ENCODE measurements at places on chromosomes 12 and 14.

- DNase-seq = no peak
Observed at GRCh38 chr14:69133206-69134125, 19.5 kb downstream of the DCAF5 start.

DNA sequence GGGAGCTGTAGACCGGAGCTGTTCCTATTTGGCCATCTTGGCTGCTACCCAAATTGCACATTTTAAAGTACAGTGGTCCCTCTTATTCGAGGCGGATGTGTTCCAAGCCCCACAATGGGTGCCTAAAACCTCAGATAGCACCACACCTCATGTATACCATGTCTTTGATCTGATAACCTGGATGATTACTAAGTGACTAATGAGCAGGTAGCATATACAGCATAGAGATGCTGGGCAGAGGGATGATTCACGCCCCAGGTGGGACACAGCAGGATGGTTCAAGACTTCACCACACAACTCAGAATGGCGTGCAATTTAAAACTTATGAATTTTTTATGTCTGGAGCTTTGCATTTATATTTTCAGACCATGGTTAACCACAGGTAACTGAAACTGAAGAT, 255.0 kb downstream of the AKAP6 start:
- no peak for DNase-seq

DNA sequence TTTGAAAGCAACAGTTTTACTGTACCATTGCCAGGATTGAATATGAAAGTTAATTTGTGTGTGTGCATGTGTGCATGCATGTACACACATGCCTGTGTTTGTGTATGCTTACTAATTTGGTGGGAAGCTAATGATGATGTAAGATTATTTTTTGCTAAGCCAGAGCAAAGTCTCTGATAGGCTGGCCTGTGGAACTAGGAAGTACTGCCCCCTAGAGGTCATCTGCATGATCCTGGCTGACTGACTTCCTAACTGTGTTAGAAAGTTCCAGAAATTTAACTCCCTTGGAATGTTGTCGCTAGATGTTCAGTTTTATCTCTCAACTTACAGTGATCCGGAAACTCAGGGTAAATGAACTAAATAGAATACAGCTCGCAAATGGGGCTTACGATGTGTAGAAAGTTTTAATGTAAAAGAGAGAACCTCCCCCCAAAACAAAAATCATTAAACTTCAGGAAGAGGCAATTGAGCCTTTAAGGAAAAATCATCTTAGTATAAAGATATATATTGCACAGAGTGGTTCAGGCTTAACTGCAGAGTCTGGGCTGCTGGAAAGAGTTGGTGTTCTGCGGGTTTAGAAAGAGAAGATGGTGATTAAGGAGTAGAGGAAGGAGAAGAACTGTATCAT, 34.3 kb upstream of the SLC38A1 start:
- no peak for DNase-seq

DNA sequence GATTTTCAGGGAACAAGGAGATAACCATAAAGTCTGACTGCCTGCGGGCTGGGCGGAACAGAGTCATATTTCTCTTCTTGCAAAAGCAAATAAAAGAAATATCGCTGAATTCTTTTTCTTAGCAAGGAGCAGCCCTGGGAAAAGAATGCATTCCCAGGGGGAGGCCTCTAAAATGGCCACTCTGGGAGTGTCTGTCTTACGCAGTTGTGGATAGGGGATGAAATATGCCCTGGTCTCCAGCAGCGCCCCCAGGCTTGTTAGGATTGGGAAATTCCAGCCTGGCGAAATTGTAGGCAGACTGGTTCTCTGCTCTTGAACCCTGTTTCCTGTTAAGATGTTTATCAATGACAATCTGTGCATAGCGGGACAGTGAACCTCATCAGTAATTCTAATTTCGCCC, 40.5 kb downstream of the PCNX1 start:
- no peak for DNase-seq

- DNase-seq = no peak
Observed at GRCh38 chr12:32503730-32504129, 104.4 kb downstream of the FGD4 start.

Data from activated naive CD4-positive, alpha-beta T cell (primary cell).